ENCODE measurements at places on chromosomes 6 and 20. TPM values are rescaled to one million over a fixed set of nuclear protein-coding genes. Genes with fewer than 3 reads are reported as not detected.

The PSORS1C1 gene
- 0.15 TPM for total RNA-seq

The RSPH9 gene
- 0.74 TPM for total RNA-seq

The OLIG3 gene
- total RNA-seq = not detected

The KIF25 gene
- total RNA-seq = 0.15 TPM

The NR2E1 gene
- not detected for total RNA-seq

Measured in bronchus fibroblast of lung (primary cell).